Umbilical cord (tissue), 2 donors: ENCODE measurements at places on chromosomes 4 and X.
A peak's percentile ranks its signal among the peaks of the same experiment; 100 is the strongest.

- no peak for DNase-seq
Observed at GRCh38 chrX:100609591-100609990, 24.9 kb downstream of the TNMD start.

DNA sequence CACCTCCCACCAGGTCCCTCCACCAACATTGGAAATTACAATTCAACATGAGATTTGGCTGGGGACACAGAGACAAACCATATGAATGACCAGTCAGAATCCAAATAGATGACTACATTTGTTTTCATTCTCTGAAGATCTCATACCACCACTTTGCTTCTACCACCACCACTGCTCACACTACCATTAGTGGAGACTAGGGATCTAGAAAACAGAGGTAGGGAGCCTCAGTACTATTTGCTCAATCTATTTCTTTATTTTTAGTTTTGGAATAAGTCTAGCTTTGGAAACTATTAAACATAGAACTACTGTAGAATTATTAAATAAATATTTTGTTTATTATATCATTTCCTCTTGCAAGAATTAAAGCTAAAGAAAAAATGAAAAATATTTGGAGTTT is 727.9 kb downstream of the CCSER1 start:
- DNase-seq = peak; percentile 20

- peak; percentile 45 for DNase-seq
Observed at GRCh38 chr4:52659722-52660261, 691 bp upstream of the USP46 start.

DNA sequence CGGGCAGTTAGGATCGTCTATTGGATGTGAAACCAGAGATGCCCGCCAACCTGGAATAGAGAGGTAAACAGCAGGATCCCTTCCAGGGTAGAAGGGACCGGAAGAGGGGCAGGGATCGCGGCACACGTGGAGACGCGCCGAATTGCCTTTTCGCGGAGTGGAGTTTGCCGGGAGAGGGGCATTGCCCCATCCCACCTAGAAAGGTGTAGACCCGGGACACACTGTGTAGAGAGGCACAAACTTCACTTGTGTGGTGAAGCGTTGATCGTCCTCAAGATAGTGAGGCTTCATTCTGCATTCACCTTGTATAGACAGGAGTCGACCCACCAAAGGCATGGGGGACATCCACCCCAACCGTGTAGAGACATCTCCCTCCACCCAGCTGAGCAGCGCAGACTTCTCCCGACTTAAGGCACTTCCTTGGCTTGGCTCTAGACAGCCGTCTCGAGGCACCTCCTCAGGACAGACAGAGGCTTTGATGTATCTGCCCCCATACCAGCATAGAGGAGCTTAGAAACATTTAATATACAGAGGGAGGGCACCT is 410 bp downstream of the GNL3L start:
- no peak for DNase-seq

- no peak for DNase-seq
Observed at GRCh38 chr4:111031001-111031579, 408.2 kb upstream of the PITX2 start.

- no peak for DNase-seq
Observed at GRCh38 chr4:69092980-69093568, 3.2 kb upstream of the UGT2B7 start.

DNA sequence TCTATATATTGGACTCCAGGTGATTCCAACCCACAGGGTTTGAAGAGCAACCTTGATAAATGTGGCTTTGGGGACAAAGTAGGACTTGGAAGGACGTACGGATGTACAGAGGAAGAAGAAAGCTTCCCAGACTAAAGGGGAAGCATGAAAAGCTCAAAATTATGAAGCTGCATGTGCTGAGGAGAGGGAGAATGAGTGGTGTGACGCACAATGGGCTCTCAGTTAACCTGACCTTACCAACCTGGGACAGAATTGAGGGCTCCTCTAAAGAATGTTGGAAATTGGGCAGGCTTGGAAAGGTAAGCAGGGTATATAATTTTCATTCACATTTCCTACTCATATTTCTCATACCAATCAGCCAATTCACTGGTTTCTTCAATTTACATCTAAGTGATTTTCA is 10.5 kb upstream of the TIGD2 start:
- DNase-seq = no peak

DNA sequence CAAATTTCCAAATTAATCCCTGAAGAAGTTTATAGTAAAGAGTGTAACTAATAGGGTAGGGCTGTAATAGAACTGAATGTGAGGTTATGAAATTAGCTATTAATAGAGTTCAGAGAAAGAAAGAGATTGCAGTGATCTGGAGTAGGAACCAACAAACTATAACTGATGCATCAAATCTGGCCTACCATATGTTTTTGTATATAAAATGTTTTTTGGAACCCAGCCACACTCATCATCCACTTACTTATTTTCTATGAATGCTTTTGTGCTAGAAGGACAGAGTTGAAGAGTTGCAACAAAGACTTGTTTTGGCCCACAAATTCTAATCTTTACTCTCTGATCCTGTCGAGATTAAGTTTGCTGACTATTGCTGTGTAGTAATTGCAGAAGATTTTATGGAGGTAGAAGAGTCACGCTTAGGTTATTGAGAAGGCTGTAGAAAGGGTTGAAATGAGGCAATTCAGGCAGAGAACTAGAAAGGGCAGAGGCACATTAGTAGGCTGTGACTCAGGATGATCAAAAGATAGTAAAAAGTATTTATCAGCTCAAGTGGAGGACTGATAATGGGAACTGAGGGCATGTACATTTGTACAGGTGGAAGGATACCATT is 298.7 kb upstream of the EMCN start:
- no peak for DNase-seq

GRCh38 chr4:61223385-61223784 is 23.3 kb downstream of the ADGRL3 start:
- DNase-seq = no peak
